ENCODE measurements at places on chromosomes 5 and 9.

GRCh38 chr9:90909225-90909624, 107.6 kb downstream of the SYK start:
- DNase-seq: no peak

DNA sequence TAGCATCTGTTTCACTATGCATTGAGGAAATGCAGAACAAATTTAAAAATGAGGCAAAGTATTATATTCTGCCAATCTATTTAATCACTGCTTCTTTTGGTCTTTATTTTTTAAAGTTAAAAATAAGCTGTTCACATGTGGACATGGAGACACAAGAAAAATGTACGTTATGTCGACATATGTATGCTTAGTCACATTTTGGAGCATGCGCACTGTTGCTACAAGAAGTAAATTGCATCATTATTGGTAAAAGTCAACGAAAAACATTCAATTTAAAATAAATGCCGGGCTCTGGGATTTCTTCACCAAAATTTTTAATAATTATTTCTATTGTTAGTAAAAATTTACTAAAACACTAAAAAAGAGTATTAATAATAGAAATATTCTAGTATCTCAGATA, 876.3 kb upstream of the CTNND2 start:
- no peak for DNase-seq

DNA sequence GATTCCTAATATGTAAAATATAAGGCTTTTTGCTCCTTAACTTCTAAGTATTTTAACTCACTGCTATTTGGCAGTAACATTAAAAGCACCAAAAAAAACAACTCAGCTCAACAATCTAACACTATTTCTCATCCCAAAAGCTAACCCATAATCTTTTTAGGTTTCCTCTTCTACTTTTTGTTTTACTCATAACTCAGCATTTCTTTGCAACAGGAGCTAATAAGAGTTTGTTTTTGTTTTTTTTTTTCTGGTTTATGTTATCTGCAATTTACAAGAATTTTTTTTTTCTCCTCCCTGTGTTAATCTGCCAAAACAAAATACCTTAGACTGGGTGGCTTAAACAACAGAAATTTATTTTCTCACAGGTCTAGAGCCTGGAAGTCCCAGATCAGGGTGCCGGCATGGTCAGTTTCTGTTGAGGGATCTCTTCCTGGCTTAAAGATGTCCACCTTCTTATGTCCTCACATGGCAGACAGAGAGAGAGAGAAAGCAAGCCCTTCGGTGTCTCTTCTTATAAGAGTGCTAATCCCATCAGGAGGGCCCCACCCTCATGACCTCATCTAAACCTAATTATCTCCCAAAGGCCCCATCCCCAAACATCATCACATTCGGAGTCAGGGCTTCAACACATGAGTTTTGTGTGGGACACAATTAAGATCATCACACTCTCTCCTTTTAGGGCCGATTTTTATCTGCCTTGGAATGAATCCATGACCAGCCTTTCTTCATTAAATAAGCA, 31.2 kb downstream of the ARL15 start:
- DNase-seq: no peak

DNA sequence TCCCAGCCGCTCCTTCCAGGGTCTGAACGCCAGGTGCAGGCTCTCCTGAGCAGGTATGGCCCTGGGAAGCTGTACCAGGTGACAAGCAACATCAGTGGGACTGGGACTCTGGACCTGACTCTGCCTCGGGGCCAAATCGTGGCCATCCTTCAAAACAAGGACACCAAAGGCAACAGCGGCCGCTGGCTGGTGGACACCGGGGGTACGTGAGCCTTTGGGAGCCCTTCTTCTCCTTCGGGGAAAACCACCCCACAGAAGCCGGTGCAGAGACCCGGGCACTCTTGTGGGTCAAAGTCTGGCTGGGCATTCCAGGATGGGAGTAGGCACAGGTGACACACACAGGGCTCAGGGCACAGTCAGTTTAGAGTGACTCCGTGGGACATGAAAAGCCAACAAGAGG, 45.8 kb downstream of the ARHGEF37 start:
- no peak for DNase-seq

DNA sequence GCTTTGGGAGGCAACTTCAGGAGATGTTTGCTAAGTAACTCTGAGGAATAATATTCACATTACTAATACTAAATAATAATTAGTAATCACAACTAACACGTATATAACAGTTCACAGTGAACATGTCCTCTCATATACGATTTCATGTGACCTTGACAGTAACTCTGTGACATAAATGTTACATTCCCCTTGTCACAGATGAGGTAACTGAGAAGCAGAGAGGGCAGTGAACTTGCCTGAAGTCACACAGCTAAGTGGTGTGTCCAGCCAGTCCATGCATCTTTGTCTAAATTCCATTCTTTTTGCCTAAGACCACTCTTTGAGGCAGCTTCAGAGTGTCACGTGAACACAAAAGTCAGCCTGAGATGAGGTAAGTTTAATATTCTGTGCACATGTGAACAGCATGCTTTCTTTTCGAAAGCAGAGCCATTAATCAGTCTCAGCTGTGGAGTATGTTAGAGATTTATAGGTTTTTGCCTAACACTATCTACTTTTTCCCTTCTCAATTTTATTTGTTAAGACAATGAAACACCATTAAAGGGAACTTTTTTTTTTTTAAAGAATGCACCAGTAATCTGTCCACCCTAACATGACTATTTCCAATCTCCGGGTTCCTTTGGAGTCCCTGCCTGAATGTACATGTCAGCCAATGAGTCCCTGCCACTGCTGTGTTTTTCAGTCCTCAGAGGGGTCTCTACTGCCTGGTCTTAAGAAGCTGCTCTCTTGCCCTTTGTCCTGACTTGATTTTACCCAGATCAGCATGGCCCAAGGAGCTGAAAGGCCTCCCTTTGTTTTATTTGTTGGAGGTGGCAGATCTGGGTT, 43.5 kb downstream of the SH3PXD2B start:
- no peak for DNase-seq

DNA sequence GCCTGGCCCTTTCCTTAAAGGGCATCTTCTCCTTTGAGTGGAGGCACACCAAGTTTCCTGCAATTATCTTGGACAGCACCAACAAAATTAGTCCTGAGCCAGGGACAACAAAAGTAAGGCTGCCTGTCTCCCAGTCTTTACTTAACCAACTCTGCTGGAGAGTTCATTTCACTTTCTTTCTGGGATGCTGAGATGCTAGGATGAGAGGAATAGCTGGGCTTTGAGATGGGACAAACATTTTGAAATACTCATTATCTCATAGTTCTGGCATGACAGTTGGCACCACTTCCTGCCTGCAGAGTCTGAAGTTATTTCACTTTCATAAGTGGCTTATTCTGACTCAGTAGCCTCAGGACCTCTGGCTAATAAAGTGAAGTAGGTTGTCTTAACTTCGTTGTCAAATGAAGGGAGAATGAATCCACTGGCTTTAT, 157.0 kb downstream of the C9orf152 start:
- DNase-seq: peak; percentile 73

GRCh38 chr5:88661806-88662207, 221.2 kb downstream of the MEF2C start:
- DNase-seq: no peak

GRCh38 chr9:95778957-95779356, 96.5 kb upstream of the ERCC6L2 start:
- DNase-seq: no peak

GRCh38 chr9:69014013-69014412, at the start of gene PRKACG:
Gene PRKACG (minus strand): TSS chr9:69014113. CDS start chr9:69014092, 21 bp downstream.
- no peak for DNase-seq

- no peak for DNase-seq
These were observed 26.7 kb downstream of the PWWP2A start for GRCh38 chr5:160092514-160092913.

DNA sequence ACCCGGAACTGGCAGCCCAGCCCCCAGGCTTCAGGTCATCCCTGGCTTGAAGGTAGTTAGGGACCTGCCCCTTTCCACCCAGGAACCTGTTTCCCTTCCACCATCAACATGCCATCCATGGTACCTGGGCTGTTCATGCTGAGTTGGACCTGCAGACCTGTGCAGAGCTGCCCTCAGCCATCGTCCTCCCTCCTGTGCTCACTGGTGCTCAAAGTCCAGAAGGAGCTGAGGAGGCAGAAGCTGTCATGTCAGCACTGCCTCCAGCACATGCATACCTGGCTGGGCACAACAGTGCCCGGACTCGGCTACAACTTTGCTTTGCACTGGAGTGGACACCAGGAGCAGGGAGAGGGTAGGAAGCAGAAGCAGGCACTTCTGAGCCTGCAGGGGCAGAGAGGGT, 36.2 kb downstream of the BTNL8 start:
- no peak for DNase-seq

DNA sequence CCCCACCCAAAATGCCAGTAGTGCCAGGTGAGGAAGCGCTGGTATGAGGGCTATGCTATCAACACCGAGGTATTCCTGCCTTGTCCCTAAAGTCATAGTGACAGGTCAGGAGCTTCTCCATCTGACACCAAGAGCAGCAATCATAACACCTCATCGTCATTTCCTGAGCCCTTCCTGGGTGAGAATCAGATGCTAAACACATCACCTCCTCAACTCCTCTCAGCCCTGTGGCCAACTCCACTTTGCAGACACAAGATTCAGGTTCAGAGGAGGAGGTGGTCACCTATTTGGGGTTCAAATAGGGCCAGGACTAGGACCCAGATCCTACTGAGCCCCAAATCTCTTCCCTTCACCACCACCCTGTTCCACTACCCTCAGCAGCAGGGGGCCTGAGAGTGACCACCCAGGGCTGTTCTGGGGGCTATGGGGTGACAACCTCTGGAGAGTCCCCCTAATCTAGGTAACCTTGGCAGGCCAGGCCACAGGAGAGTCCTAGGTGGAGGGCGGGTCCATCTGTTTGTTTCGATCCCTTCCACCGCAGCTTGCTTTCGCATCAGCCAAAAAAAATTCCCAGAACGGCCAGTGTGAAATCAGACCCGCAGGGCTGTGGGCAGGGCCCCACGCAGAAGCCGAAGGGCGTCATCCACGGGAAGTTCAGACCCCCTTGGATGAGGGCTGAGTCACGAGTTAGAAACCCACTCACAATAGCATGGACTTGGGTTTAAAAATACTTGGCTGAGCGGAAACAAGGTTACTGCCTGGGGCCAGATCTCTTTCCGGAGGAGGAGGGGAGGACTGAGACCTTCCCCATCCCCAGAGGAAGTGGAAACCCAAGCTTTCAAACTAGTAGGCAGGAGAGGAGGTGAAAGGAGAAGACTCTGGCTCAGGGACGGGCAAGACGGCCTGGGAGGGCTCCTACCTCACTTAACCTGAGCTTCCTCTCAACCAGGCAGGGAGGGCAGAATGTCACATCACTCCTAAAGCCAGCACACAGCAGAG, 8.7 kb downstream of the STK10 start:
- peak; percentile 75 for DNase-seq

Data from endothelial cell of umbilical vein (primary cell).